Activated naive CD8-positive, alpha-beta T cell treated with anti-CD3 and anti-CD28 coated beads, Interleukin-2, amount 50 U/mL, for 24 hours (primary cell): ENCODE measurements at places on chromosomes 7 and 10.

GRCh38 chr10:68561865-68562649 lies 1.9 kb downstream of the TET1 start:
- DNase-seq = no peak

DNA sequence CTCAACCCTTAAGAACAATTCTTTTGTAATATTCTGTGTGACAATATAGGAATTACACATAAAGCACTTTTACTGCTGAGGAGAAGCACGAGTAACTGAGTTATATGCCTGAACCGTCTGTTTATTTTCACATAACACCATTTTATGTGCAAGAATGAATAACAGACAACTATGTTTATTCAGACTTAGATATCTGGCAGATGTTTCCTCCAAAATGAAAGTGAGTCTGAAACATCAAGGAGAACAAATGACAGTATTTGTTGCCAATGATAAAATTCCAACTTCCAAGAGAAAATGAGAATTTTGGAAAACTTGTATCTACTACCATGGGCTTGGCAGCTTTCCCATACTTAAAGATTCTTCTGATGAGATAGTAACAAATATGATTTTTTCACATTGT lies 51.4 kb downstream of the DNMBP start:
- DNase-seq = no peak

GRCh38 chr7:128997181-128997580 lies 57.7 kb downstream of the TNPO3 start:
- DNase-seq = no peak

GRCh38 chr7:767941-768731 lies 41.1 kb upstream of the PRKAR1B start:
- no peak for DNase-seq

DNA sequence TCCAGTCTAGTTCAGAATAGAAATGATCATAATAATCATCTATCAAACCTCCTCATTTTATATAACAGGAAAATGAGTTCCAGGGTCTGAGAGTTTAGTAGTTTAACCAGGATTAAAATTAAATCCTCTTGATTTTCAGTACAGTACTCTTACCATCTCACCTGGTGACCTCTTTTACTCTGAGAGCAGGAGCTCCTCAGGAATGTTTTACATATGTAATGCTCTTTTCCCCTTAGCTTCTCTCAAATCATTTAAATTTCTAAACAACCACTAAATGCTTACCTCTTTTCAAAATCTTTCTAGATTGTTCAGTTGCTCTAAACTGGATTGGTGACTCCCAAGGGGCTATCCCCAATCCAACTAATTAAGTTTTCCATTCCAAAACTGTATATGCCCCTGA lies 10.2 kb upstream of the PPP3CB start:
- DNase-seq = no peak

DNA sequence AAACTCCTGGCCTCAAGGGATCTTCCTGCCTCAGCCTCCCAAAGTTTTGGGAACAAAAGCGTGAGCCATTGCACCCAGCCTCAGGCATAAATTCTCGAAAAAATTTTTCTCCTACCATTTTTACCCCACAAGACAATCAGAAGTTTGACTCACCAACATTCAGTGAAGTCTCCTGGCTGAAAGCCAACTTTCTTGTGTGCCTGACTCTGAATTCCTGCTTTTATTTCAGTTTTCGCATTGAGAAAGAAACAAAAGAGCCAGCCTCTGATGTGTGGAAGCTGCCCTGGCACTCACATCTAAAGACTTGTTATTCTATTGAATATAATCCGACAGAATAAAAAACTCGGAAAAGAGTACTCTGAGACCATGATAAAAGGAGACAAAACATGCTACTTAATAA lies 402.9 kb downstream of the MAGI2 start:
- DNase-seq = no peak

- no peak for DNase-seq
These were observed 609.7 kb downstream of the TNS3 start for GRCh38 chr7:46972205-46972604.

DNA sequence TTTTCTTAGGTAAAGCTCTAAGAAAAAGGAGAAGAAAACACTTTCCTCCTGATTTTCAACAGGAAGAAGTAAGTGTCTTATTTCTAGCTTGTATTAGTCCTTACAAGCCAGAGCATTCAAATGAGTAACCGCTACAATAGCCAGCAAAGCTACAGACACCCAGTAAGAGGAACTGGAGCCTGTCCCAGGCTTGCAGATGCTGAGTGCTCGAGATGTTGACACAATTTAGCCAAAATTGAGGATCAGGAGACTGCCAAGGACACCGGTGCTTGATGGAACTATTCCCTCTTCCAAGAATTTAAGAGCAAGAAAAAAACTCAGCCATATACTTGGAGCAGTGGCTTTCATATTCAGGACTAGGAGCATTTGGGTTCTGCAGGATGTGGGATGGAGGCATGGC lies 149.3 kb upstream of the DPP6 start:
- DNase-seq = no peak

DNA sequence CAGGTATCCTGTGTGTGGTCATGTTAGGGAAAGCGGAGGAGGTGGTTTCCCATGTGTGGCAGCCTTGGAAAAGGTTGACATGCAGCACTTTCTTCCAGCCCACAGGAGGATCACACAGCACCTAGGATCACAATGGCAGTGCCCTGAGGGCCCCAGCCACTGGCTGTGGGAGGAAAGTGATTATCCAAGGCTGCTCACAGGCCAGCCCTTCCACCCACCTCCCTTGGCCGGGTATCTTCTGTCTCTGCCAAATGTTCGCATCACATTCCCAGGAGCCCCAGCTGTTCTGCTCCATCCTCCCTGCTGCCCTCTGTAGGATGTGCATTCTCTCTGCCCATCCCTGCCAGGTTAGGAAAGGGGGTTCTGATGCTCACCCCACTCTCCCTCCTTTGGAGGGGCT lies 2.5 kb upstream of the MLXIPL start:
- no peak for DNase-seq

DNA sequence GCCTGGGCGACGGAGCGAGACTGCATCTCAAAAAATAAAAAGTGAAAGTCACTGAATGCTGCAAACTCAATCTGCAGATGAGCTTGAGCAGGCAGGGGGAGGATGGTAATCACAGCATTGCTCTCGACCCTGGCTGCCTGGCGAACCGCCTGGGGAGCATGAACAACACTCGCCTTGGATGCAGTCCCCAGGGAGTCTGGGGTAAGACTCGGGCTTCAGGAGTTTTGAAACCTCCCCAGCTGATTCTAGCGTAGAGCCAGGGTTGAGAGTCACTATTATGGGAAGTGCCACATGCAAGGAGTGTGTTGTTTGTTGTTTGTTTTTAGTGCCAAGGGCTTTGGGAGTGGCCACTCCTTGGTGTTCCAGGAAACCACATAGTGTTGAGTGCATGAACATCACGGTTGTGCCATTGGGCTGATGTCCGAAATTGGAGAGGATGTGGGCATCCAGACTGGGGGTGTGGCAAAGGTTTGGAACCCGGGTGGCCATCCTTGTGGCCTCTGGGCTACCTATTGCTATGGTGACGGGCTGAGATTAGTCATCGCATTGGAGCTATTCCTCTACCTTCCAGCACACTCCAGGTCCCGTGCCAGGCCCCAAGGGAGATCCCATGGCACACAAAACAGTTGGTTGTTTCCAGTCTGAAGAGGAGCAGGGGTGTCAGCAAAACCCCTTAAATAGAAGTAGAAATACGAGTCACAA lies 92.6 kb downstream of the RGS10 start:
- no peak for DNase-seq

- no peak for DNase-seq
These were observed 70.6 kb upstream of the RHEB start for GRCh38 chr7:151590071-151590849.

GRCh38 chr10:96998329-96998888 lies 166.3 kb downstream of the LCOR start:
- DNase-seq = no peak

DNA sequence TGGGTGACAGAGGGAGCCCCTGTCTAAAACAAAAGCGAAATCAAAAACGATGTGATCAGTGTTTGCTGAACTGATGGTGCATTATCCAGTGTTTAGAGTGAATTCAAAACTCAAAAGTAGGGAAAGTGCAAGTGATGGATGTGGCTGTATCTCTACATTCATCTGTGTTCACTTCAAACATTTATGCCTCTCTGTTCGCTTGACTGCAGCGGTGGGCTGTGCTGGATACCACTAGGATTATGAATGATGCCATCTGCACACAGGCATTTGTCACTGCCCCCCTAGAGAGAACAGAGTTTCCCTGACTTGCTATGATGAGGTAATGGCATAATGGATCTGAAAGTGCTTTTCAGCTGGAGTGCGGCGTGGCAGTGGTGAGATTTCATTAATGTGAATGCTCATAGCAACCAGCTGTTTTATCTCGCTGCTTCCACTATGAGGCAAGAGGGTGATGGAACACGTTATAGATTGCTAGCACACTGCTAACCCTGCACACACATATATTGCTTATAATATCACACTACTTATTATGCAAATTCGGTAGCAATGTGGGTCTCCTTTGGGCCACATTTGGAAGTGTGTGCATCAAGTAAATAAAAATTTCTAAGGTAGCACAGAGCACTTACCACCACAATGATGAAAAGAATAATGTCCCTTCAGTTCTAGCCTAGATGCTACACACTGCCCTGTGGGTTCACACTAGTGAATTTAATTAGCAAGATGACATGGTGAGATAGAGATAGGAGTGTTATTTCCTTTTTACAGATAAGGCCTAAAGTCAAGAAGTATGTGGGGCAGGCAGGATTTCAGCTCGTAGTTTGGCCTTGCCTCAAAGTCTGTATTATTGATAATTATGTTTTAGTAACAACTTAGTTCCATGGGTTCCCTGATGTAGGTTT lies 164.7 kb downstream of the CAMK1D start:
- DNase-seq = no peak

GRCh38 chr10:8189458-8189857 lies 135.0 kb downstream of the GATA3 start:
- DNase-seq = no peak

- DNase-seq = no peak
These were observed 42.3 kb downstream of the CPEB3 start for GRCh38 chr10:92248566-92248965.

GRCh38 chr7:148962823-148963582 lies 65.3 kb downstream of the PDIA4 start:
- DNase-seq = peak; percentile 65
